HCT116 (cell line): ENCODE measurements at places on chromosomes 6 and 20.

DNA sequence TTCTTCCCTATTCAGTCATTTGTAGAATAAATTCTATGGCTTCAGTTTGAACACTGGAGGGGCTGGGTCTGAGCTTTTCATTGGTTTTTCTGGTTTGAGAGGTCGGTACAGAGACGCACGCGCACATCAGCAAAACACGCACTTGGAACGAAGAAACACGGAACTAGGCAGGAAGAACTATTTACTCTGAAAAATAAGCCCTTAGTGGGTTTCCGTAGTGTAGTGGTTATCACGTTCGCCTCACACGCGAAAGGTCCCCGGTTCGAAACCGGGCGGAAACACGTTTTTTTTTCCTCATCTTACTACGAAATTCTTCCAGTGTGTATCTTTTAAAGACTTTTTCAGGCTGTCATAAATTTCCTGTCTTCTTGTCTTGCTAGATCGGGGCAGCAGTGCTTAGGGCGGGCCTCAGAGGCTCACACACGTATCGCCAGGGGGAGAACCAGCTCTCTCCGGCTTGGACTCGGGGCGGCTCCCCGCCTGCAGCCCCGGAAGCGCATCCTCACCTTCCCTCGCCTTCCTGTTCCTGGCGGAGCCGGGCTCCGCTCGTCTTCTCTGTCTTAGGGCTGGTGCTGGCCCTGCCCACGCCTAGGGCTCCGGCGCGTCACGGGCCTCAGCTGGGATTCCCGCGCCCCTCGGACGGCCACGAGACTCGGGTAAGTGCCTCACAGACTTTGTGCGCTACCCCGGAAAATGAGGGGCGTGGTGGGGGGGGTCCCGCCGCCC, at the start of gene HMGN4:
HMGN4 (plus strand) TSS at position 521 of the 726 bp plus-strand sequence. CDS start 6,841 bp downstream, outside the sequence.
- peak; percentile 81 for DNase-seq

GRCh38 chr20:23341073-23341472, 9.5 kb upstream of the NXT1 start:
- DNase-seq, result no peak

GRCh38 chr20:22722811-22723210, 138.4 kb upstream of the FOXA2 start:
- no peak for DNase-seq

DNA sequence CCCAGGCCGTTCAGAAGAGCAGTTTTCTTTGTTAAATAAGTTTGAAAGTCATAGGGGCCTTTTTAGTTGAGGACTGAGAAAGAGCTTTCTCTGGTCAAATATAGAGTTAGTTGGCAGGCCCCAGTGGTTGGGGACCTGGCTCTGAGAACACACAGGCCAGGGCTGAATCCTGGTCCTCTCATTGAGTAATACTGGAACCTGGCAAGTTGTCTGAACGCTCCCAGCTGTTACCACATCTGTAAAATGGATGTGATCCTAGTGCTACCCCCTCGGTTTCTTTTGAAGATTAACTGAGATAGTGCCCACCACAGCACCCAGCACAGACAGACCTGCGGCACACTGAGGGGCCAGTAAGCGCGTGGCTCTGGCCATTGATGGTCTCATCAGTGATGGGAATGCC, 215.5 kb downstream of the ZDHHC14 start:
- DNase-seq, result no peak

DNA sequence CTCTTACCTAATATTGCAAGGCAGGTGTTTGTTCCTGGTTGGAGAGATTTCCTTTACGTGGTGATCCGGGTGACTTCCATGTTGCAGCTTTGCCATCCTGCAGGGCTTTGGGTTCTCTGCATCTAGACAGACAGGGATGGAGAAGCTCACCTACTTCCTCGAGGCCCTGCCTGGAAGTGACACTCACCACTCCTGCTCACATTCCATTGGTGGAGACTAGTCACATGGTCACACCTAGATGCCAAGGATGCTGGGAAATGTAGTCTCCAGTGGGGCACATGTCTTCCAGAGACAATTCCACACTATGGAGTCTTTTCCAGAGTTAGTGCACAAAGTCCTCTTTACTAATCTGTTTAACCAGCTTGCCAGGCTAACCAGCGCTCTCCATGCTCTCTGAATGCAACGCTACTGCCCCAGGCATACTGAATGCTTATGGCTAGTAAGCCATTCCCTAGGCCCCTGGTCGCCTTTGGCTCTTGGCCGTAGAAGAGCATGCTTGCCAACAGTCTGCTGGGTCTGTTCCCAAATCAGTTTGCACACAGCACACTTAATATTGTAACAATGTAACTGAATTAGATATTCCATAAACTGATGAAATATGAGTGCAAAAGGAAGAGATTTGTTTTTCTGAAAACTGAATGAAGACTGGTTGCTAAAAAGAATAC, 6.7 kb upstream of the KCNK15 start:
- peak; percentile 89 for DNase-seq

DNA sequence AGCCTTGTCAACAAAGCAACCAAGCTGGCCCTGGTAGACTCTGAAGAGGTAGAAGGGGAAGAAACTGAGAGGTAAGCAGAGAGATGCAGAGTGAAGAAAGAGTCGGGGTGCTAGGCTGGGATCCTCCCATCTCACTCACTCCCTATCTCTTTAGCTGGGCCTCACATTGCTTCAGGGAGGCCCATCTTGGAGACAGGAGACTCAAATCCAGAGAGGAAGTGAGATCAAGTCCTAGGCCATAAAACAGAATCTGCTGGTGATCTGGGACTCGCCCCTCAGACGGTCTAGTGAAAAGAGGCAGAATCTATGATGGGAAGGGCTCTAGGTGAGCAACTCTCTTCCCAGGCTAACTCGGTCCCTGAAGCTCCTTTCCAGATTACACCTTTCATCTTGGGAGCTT, 659 bp upstream of the GUCA1B start:
- no peak for DNase-seq

DNA sequence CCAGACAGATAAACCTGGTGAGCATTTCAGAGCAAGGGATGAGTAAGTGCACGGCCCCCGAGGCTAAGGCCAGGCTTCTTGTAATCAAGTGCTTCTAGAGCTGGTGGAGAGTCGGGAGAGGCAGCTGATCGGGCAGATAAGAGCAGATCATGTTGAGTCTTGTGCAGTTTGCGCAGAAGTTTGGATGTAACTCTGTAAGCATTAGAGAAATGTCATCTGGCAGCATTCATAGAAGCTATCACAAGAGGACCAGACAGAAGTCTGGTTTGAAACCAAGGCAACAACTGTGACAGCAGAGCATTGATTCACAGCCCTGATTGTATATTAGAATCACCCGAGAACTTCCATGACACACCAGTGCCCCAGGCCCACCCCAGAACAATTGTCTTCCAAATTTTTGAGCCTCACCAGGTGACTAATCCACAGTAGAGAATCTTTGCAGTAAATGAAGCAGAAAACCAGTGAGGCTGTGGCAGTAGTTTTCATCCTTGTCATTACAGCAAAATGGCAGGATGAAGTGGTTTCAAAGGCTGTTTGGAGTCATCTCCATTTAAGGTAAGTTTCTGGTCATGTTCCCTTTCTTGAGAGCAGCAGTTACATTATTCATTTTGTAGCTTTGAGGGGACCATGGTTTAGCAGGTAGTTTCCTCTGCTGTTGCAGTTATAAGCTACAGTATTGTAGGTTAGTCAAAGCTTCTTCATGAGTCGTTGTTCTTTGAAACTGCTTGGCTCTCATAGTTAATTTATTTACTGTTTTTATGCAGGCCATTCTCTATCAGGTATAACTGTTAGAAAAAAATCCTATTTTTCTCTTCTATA, 84.1 kb downstream of the RNF217 start:
- DNase-seq, result no peak

GRCh38 chr20:51966296-51966971, 164.1 kb upstream of the SALL4 start:
- DNase-seq, result peak; percentile 81

- DNase-seq, result no peak
Observed at GRCh38 chr6:44110966-44111365, 16.3 kb downstream of the MRPL14 start.

- no peak for DNase-seq
Observed at GRCh38 chr20:61191096-61191495, 61.0 kb upstream of the CDH4 start.

- DNase-seq, result no peak
Observed at GRCh38 chr6:6927521-6928361, 180.0 kb upstream of the RREB1 start.

DNA sequence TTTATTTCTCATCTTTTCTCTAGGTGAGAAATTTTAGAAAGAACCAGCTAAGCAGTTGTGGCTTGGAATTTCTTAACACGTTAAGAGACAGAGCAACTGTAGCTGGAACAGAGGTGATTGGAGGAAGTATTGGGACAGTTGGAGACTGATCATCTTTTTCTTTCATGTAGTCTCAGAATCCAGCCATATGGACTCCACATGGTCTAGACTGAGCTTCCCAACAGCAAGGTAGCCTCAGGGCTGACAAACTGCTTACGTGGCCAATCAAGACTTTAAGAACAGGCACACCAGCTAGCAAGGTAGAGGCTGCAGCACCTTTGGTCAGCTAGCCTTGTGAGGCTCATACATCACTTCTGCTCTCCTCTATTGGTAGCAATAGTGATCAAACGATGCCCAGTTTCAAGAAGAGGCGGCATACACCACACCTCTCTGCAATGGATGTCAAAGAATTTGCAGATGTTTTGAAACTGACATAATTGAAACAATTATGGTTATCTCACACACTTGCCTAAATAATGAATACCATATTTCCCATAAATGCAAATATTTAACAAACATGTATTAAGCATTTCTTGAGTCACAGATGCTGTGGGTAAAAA, 590.5 kb upstream of the SLC35B3 start:
- DNase-seq, result no peak

GRCh38 chr6:41921712-41921998, 356 bp downstream of the BYSL start:
- no peak for DNase-seq

DNA sequence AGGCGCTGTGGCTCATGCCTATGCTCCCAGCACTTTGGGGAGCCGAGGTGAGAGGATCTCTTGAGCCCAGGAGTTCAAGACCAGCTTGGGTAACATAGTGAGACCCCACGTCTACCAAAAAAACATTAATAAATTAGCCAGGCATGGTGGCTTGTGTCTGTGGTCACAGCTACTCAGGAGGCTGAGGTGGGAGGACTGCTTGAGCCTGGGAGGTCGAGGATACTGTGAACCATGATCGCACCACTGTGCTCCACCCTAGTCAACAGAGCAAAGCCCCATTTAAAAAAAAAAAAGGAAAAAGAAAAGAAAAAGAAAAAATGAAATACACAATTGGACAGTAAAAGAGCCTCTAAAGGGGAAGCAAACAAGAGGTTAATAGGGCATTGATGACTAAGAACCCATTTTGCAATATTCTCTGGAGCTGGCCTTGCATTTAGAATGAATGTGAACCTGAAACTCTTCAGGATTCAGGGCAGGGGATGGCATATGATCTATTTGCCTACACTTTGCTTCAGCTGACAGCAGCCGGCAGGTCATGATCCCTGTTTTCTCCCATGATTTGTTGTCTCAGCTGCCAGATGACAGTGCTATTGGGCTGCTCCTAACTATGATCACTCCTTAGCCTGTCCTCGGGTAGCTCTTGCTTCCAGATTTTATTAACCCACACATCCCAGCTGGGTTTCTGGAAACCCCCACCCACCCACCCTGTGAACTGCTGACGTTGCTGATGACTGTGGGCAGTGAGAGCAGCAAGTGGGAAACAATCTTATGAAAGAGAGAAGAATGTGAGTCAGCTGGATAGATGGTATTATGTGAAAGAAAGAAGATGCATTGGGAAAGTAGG, 83.8 kb upstream of the ELOVL5 start:
- DNase-seq, result no peak

- no peak for DNase-seq
Observed at GRCh38 chr6:37675606-37676005, 22.1 kb downstream of the MDGA1 start.

DNA sequence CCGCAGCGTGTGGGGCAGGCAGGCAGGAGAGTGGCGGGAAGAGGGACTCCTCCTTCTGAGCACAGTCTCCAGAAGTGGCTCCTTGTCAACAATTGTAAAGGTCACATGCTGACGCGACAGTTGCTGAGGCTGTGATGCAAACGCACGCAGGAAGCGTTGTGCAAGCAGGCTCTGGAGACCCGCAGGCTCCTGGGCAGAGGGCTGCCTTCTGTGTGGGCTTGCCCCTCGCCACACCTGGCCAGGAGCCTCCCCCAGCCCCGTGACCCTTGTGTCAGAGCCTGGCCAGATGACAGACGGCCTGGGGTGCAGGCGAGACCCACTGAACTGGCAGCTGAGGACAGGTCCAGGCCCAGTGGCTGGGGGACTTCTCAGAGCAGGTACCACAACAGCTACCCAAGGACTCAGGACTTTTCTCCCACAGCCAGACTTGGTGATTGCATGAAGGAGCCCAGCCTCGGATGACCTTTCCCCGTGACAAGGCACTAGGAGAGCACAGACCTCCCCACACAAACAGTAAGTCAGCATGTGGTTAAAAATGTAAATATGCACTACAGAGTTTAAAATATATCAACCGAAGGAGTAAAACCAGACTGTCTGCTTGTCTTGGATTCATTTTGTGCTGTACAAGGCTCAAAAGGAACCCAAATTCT, 222.1 kb upstream of the RREB1 start:
- no peak for DNase-seq

- DNase-seq, result no peak
Observed at GRCh38 chr6:128235556-128235955, 284.8 kb downstream of the PTPRK start.

DNA sequence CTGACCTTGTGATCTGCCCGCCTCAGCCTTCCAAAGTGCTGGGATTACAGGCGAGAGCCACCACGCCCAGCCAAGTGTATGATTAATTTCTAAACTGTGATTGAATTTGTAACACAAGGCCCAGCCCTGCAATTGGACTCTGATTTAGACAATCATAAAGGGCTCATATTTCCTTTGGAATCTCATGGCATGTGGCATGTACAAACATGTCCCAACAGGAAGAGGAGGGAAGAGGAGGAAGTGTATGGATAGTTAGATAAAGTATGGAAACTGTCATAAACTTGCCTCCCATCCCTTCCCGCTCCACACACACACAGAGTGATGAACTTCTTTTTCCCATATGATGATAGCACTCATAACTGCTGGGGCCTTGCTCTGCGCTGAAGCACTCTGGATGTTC, 27.2 kb upstream of the QKI start:
- DNase-seq, result no peak

GRCh38 chr6:138250513-138251247, 32.4 kb upstream of the PBOV1 start:
- DNase-seq, result no peak

- DNase-seq, result no peak
Observed at GRCh38 chr6:112030206-112030960, 23.5 kb upstream of the CCN6 start.

GRCh38 chr6:45617441-45617840, 239.7 kb upstream of the SUPT3H start:
- no peak for DNase-seq

DNA sequence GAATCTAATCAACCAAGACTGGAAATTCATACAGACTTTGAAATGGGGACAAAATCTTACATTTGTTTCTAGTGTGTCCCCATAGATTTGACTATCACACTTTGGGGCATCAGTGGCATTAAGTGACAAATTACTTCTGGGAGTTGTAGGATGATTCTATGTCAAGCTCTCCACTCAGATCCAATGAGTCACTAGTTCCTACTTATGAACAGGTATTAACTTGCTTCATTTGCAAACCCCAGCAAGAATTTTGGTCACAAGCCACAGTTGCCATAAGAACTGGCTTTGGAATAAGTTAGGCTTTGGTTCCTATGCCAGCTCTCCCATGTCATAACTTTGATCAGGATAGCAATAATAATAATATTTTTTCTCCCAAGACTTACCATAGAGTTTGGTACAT, 77.6 kb upstream of the PTPRK start:
- no peak for DNase-seq

GRCh38 chr6:155495011-155495768, 39.6 kb upstream of the NOX3 start:
- no peak for DNase-seq
